Adipocyte (in vitro differentiated cells): ENCODE measurements at places on chromosomes 2 and 18.

- DNase-seq: peak; percentile 27
These were observed 601.1 kb downstream of the ARHGAP15 start for GRCh38 chr2:143730155-143730952.

- DNase-seq: no peak
These were observed 112.6 kb upstream of the PXDN start for GRCh38 chr2:1856922-1857321.

DNA sequence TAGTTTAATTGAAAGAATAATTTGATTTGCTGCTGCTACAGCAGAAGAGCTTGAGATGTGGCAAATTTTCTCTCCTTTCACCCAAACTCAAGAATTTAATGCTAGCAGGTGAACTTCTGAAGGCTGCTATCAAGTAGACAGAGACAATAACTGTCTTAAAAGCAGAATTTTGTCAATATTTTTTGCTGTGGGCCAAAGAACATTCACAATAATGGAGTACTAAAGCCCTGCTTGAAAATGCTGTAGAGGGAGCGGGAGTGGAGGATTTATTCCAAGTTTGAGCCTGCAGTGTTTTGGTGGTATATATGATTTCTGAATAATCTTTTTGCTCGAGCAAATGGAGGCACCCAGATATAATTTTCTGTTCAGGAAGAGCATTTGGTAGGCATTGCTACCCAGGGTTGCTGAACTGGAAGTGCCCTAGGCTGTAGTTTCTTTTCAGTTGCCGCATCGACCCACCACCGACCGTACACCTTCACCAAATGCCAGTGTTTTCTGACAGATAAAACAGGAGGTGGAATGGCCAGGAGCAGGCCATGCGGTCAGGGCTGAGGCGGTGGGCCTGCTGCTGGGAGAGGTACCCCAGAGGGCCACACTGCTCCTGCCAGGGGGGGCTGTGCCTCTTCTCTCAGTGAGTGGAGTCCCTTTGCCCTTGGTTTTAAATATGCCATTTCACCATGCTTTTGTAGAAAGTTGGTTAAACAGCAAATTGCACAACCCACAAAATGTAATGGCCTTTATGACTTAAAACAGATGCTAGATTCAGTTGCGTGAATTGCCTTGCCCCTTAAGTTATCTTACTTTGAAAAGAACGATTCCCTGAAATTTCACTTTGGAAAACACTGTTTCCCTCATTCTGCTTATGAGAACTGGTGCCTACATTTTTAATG lies 36.4 kb downstream of the TSHZ1 start:
- peak; percentile 87 for DNase-seq

DNA sequence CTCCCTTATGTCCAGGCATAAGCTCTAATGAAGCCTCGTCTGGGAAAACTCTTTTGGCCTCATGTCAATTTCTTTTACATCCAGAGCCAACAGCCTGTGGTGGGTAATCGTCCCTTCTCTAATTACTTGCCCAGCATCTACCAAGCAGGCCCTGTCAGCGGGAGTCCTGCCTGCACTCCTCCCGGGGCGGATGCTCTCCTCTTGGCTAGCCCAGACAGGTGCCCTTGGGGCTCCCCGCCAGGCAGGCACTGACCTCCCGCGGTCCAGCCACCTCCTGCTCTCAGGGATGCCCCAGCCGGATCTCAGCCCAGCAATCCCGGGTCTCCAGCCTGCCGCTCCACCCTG lies 74.2 kb downstream of the NCAPH start:
- DNase-seq: no peak

GRCh38 chr2:88209521-88210131 lies 39.5 kb downstream of the THNSL2 start:
- no peak for DNase-seq

DNA sequence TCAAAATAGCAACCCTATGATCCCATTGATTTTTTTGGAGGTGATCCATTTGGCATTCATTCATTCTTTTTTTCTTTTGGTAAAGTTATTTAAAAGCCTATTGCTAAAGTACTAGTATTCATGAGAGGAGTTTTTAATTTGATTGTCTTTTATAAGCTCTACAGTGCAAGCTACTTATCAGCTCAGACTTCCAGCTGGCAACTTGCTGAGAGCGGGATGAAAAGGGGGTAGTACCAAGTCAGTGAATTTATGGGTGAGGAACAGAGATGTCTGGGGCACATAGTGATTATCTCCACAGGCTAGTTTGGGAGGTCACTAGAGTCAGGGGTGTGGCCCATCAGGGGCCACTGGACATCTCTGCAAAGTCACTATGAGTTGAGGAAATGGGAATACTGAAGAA lies 202.4 kb downstream of the PIK3C3 start:
- DNase-seq: no peak

DNA sequence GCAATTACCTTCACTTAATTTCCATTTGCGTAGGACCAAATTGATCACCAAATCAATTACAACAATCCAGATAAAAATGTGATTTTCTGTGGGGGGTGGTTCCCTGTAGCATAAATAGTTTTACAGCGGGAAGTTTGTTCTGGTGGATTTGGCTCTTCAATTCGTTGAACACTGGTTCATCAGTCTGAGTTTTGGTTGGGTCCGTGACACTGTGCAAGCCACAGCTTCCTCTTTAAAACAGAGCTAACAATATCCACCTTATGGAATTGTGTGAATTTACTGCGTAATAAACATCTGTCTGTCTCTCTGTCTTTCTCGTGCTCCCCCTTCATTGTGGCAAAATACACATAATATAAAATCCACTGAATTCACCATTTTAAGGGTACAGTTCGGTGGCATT lies 310.8 kb downstream of the TGIF1 start:
- DNase-seq: no peak

DNA sequence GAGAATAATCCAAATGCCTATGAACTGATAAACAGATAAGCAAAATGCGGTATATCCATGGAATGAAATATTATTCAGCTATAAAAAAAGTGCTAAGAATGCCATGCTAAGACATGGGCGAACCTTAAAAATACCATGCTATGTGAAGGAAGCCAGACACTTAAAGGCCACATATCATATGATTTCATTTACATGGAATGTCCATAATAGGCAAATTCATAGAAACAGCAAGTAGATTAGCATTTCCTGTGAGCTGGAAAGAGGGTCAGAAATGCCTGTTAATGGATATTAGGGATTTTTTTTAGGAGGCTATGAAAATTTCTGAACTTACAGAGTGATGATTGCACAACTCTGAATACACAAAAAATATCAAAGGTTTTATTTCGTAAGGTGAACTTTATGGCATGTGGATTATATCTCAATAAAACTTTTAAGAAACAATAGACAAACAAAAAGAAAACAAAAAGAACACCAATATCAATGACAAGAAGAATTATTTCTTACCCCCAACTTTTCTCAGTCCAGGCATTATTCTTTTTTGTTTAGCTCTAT lies 1207.7 kb downstream of the SUCLG1 start:
- DNase-seq: no peak

DNA sequence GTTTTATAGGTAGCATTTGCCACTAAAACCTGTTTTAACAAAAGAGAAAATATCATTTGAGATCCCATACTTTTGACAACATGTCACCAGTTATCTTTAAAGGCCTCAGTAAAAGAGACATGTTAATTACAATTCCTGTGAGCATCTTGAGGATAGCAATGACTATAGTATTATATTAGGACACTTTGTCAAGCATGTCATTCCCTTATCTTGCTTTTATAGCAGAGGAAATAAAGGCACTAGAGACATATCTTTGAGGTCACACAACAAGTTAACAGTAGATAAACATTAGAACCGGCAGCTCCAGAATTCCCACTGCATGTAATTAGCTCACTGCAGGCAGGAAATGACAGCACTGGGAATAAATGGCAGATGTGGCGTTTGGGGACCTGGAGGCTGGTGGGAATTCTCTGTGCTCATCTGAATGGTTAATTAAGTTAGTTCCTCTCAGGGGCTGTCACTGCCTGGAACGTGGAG lies 25.9 kb downstream of the LYPD6B start:
- DNase-seq: no peak

DNA sequence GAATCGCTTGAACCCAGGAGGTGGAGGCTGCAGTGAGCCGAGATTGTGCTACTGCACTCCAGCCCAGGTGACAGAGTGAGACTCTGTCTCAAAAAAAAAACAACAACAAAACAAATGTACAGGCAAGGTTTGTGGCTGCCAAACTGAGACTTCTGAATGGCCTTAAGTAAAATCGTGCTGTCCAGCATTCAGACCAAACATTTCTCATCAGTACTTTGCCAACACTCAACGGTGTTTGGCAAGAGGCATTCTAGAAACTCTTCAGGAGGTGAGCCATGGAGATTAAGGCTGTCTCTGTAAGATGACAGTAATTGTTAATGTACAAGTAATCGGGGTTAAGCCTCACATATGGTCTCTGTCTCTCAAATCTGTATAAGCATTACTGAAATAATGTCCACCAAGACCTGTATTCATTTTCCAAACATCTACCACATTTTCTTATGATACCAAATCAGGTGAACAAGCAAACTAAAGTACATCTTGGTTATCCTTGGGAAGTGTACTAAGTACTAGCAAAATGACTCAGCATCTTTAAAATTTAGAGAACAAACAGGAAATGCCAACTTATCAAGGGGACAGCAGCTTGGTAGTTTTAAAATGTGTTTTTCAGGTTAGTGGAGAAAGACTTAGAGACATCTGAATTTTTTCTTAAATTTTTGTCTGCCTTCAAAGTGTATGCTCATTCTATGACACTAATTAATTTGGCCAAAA lies 29.3 kb downstream of the SERPINE2 start:
- peak; percentile 55 for DNase-seq

DNA sequence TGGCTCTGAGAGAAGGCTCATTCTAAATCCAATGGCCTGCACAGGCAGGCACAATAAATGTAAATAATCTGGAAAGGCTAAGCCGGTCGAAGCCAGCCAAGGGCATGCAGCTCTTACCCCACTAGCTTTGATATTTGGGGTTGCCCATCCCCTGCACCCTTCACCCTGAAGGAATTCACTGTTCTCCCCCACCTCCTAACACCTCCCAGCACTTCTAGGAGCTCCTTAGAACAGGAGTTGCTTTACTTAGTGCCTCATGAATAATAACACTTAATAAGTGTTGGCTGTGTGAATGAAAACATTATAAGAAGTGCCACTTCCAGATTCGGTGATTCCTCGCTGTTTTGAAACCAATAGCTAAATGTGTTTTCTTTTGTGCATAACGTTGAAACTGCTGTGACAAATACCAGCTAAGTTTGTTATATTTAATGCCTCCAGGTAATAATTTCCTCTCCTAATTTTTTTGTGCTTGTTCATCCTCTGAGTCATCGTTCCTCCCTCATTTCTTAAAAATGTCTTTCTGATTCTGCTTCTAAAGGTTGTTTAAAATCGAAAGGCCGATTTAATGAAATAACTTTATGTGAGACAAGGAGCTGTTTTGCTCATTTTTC lies 458.8 kb downstream of the METTL4 start:
- peak; percentile 4 for DNase-seq

GRCh38 chr2:195737511-195738325 lies 80.7 kb downstream of the SLC39A10 start:
- DNase-seq: peak; percentile 63

DNA sequence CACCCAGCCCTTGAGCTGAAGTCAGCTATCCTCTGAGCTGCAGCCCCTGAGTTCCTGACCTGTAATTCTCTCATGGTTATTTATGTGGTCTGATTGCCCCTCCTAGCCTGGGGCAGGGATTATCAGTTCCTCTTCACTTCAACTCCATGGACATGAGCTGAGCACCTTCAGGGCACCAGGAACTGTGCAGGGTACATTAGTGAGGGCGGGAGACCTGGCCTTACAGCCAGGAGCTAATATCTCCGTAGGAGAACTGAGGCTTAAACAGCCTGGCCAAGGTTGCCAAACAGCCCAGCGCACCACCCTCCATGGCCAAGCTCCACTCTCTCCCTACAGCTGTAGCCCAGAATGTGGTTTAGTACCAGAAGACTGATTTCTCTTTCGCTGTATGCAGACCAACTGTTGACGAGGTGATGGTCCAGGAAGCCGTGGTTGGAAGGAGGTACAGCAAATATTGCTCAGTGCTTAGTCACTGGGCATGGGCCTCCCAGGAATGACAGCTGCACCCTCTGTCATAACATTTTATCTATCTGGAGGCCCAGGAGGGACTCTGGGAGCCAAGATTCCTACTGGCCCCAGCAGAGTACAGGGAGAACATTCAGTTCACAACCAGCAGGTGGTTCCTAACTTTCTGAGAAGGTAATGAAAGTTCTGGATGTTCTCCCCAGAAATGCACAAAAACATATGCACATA lies 228.7 kb upstream of the SIX2 start:
- peak; percentile 75 for DNase-seq

- no peak for DNase-seq
These were observed 12.0 kb downstream of the NEDD4L start for GRCh38 chr18:58055890-58056558.

- no peak for DNase-seq
These were observed 168.0 kb downstream of the LPIN1 start for GRCh38 chr2:11914455-11914854.

GRCh38 chr2:168920504-168921157 lies 19.5 kb downstream of the G6PC2 start:
- peak; percentile 74 for DNase-seq

DNA sequence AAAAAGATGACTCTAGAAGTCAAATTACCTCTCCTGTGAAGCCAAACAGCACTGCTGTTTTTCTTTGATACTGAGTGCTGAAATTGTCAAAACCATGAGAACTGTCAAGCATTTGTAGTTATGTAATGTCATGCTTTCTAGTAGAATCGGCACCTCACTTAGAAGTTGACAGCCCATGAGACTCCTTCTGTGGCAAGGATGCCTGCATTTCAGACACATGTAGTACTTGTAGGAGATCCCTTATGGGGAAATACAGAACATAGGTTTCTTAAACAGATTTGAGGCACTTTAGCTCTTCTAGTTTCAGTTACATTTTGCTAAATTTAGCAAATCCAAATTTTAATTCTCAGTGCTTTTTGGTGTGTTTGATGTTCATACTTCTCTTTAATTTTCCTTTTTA lies 15.7 kb downstream of the ZNF407 start:
- DNase-seq: peak; percentile 12

GRCh38 chr18:8501044-8501443 lies 108.2 kb upstream of the RAB12 start:
- peak; percentile 9 for DNase-seq

GRCh38 chr2:164314148-164314547 lies 307.1 kb downstream of the GRB14 start:
- peak; percentile 56 for DNase-seq

- DNase-seq: no peak
These were observed 56.1 kb upstream of the SMAD7 start for GRCh38 chr18:49006641-49007454.

DNA sequence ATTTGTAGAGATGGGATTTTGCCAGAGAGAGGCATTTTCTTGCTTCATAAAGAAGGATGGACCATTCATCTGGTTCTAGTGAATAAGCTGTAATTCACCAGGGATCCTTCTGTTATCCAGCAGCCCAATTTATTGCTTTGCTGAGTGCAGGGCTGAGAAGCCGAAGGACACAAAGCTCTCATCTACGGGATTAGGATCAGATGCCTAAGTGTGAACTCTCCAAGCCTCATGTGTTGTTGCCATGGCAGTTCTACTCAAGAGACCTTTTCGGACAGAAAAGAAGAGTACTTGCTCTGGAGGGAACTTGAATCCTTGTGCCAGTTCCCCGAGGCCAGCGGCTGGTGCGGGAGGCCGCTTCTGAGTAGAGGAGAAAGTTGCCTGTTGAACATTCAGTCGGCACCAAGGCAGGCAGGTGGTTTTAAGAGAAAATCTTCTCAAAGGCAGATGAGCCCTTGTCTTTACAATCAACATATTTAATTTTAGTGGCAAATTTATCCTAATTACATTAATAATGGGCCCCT lies 38.4 kb upstream of the MBP start:
- DNase-seq: no peak
